ENCODE measurements at places on chromosomes 7 and 10.

GRCh38 chr10:6699336-6699735, 119.3 kb upstream of the PRKCQ start:
- no peak for DNase-seq

DNA sequence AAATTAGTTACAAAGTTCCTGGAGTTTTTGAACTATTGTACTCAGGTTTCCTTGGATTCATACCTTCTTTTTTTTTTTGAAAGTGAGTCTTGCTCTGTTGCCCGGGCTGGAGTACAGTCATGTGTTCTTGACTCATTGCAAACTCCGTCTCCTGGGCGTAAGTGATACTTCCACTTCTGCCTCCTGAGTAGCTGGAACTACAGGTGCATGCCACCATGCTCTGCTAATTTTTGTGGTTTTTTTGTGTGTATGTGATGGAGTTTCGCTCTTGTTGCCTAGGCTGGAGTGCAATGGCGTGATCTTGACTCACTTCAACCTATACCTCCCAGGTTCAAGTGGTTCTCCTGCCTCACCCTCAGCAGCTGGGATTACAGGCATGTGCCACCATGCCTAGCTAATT, 22.3 kb downstream of the MCM10 start:
- DNase-seq, result no peak

DNA sequence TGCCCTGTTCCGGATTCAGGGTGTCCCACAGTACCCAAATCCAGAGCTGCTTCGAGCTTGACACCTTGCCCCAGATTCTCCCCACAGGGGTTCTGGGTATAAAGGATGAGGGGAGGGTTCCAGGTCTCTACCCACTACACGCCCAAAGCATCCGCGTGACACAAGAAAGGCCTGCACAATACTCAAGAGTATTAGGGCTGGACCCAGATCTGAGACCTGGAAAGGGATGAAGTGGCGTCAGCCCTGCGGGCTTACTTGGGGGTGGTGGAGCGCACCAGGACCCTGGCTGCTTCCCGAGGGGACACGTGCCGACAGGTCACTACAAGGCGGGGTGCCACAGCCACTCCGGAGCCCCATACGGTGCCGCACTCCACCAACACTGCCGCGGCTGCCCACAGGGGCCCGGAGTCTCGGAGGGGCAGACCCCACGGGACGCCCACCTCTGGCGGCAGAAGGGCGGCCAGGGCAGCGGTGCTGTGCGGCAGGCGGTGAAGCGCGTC, 1.3 kb downstream of the TYSND1 start:
- DNase-seq, result no peak

DNA sequence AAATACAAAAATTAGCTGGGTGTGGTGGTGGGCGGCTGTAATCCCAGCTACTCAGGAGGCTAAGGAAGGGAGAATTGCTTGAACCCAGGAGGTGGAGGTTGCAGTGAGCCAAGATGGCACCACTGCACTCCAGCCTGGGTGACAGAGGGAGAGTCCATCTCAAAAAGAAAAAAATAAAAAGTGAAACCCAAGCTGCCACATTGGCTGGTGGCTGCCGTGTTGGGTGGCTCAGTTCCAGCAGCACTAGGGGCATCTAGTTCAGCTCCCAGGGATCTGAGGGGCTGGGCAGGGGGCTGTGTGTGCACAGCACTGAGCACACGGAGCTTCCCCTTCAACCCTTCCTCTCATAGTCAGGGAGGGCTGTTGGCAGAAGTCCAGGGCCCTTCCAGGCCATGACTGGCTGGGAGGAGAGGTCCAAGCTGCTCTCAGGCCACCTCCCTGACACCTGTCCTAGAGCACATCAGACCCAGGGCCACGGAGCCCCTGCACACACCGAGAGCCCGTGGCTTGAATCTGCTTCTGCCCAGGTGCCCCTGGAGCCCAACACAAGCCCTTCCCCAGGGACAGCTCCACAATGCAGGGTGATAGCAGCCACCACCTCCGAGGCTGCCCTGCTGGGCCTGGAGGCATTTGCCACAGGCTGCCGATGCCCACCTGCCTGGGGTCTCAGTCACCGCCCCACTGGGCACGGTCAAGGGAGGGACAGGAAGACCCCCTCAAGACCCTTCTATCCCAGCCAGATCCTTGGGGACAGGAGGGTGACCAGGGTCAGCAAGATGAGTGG, 47.3 kb downstream of the YKT6 start:
- no peak for DNase-seq

DNA sequence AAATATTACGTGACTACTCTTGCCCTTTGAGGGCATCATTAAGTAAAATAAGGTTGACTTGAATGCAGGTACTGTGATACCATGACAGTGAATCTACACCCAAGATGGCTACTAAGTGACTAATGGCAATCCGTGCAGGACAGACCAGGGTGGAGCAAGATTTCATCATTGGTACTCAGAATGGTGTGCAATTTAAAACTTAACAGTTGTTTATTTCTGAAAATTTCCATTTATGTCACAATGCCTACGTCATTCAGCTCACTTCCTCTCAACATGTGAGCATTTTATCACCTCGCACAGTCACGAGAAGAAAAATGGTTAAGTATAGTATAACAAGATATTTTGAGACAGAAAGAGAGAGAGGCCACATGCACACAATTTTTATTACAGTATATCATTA, 50.3 kb upstream of the MET start:
- DNase-seq, result no peak

DNA sequence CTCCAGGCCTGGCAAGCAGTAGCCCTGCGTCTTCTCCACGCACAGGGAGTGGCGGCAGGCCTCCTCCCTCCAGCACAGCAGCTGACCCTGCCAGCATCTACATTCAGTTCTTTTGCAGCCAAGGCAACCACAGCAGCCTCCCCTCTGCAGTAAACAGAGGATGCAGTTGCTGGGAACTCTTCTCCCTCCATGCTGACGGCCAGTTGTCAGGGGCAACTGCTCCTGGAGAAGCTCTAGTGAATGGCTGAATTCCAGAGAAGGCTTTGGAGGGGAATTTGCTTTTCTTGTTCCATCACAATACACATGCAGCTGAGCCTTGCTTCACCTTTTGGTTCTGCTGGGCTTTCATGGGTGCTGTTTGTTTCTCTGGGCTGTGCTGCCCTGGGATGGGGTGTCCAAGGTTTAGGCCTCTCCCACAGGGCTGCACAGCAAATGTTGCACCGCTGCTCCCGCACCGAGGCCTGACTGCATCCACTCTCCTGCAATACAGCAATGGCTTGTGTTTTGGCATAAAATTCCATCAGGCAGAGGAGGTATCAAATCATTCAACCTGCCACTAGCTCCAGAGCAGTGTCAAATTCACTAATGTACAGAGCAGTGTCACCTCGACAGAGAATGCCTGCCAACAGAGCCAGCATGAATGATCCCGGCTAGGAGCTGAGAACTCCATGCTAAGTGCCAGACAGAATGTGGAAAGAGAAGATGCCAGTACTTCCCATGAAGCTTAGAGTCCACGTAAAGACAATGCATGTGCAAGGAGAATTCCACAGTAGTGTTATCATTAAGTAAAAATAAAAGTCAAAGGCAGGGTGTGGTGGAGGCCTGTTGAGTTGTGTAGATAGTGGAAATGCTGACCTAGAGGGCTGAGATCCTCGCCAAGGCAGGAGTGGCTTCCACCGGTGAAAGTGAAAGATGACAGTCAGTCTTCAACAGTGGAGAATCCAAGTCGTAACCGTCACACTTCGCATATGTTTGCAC, 399.6 kb downstream of the DPP6 start:
- DNase-seq, result no peak

DNA sequence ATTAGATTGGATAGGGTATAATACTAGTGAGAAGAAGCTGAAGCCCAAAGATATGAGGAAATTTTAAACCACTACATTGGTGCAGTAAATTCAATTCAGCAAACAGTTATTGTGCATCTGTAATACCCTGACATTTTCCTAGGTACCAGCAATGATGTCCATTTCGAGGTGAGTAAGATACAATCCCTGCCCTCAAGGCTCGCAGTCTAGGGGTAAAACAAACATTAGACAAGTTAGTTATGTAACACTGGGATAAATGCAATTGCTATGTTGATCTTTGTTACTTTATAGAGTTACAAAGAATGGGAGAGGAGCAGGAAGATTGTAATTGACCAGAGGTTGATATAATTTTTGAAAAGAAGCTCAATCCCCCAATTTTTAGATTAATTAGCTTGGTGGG, 168.1 kb downstream of the PRKG1 start:
- no peak for DNase-seq

DNA sequence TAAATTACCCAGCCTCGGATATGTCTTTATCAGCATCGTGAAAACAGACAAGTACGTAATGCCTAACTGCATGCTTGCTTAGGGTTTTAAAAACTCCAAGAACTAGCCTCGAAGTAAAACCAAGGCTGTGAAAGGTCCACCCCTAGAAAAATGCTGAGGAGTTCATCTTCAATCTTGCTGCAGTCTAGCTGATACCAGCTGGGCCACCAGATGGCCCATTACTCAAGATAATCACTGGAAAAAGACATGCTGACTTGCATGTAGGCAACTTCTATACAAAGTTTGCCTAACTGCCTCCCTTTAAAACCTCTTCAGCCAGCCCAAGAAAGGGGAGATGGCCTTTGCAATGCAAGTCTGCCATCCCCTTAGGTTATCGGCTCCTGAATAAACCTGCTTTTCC, 614.1 kb downstream of the GALNT17 start:
- DNase-seq, result no peak

GRCh38 chr10:115747811-115748210, 525.2 kb downstream of the GFRA1 start:
- no peak for DNase-seq

DNA sequence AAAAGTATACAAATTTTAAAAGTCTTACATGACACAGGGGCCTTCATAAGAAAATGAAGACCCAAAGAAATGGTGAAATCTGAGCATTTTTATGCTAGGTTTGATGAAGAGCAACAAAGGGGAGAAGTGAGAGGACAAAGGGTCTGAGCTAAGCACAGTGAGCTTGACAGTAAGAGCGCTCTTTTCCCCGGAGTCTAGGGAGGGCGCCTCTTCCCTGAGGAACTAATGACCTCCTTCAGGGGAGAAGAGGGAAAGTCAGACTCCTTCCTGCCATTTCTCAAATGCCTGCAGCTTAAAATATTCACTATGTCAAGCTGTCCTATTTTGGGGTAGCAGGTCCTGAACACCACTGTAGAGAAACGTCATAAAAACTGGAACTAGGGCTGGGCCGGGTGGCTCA, 18.1 kb upstream of the PAXIP1 start:
- DNase-seq, result no peak

GRCh38 chr10:84097787-84098353, 41.4 kb upstream of the GHITM start:
- peak; percentile 3 for DNase-seq

- no peak for DNase-seq
Observed at GRCh38 chr10:67668448-67668847, 27.5 kb downstream of the CTNNA3 start.

GRCh38 chr7:157682946-157683746, 346.3 kb downstream of the DNAJB6 start:
- DNase-seq, result no peak

- no peak for DNase-seq
Observed at GRCh38 chr10:113982769-113983168, 60.9 kb upstream of the ADRB1 start.

DNA sequence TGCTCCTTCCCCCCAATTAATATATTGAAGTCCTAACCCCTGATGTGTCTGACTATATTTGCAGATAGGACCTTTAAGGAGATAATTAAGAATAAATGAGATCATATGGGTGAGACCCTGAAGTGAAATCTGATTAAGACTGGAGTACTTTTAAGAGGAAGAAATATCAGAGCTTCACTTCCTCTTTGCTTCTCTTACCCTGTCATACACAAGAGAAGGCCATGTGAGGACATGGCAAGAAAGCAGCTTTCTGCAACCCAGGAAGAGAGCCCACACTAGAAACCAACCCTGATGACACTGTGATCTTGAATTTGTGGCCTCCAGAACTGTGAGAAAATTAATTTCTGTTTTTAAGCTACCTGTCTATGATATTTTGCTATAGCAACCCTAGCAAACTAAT, 44.2 kb downstream of the JMJD1C start:
- DNase-seq, result peak; percentile 9

GRCh38 chr10:49070701-49071100, 44.6 kb downstream of the VSTM4 start:
- DNase-seq, result no peak

GRCh38 chr7:13411151-13411550, 578.3 kb downstream of the ETV1 start:
- DNase-seq, result no peak

GRCh38 chr10:47071891-47072290, 160.7 kb downstream of the PTPN20 start:
- no peak for DNase-seq

GRCh38 chr7:2913760-2914387, 69.8 kb upstream of the GNA12 start:
- no peak for DNase-seq

DNA sequence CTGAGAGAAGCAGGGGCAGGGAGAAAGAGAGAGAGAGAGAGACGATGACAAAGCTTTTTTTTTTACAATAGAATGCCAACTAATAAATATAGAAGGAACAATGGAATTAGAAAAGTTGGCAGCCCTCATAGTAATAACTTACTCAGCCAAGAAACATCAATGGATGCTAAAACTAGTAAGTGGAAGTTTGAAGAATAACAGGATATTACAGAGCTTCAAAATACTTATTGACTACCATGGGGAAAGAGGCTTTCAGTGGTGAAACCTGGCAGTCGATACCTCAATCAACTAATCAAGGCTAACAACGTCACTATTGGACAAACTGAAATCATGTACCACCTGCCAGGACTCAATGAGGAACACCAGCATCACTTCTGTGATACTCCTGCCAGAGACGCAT, 100.5 kb upstream of the LRRC4 start:
- DNase-seq, result no peak

DNA sequence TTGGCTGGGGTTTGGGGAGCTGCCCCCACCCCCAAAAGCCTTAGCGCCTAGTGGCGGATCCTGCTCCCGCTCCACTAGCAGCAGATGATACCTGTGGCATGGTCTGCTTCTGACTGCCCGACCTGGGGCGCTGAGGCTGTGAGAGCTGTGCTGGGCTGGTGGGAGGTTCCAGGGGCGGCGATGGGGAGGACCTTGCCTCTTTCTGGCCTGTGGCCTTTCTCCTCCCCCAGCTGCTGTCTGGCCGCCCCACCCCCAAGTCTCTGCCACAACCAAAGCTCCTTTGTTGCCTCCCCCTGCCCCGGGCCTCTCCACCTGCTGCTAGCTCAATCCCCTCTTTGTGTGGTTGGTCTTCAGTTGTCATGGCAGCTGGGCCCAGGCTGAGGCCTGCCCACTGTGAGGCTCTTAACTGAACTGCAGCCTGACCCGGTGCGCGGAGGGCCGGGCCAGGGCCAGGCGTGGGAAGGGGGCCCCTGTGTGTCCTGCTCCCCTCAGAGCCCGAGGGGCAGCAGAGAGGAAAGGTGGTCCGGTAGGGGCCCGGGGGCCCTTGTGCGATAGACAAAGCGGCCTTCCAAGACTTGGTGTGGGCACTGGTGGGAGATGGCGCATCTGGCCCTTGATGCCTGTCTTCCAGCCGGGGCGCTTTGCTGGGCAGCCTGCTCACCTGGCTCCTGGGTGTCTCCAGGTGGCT, 4.7 kb downstream of the ZNF775 start:
- no peak for DNase-seq

DNA sequence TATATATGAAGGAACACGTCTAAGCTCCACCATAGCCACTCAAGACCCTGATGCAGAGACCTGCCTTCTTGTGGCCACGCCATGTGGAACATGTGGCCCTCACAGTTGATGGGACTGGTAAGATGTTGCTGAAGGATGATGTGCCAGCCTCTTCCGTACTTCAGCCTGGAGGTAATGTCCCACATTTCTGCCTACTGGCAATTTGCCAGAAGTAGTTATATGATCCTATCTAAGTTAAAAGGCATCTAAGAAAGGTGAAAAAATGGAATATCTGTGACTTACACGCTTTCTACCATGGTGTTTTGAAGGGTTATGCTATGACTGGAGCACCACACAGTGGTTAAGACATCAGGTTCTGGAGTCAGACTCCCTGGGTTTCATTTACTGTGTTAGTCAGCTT, 948.7 kb upstream of the GHITM start:
- DNase-seq, result no peak
